ENCODE measurements at places on chromosomes 5 and 9.

DNA sequence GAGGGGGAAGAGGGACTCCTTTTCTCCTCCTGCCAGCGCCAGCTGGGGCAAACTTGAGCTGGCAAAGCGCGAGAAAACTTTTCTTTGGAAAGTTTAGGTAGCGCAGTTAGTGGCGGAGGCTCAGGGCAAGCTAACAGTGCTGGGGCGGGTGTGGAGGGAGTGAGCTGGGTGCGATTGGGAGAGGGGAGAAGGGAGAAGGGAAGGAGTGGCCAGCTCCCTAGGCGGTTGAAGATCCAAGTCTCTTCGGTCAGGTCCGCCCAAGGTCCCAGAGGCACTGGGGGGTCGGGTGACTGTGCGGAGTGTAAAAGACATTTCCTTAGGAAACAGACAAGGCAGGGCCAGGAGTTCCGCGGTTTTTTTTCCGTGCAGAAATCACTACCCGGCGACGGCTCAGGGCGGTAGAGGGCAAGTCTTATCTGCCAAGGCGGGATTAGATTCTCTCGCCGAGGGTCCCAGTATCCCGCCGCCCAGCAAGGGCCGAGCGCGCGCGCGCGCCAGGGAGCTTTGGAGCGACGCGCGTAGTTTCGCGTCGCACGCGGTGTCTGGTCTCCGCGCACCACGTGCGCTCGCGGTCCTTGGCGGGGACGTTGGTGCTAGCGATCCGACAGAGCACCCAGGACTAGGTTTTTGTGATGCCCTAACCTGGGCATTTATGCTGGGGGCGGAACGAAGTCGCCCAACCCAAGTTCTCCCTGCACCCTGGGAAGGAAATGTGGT lies 33.6 kb upstream of the NFIB start:
- peak; percentile 41 for DNase-seq

GRCh38 chr5:73768-74502 lies 18.0 kb upstream of the PLEKHG4B start:
- no peak for DNase-seq

- DNase-seq = no peak
Measured at GRCh38 chr5:177367323-177367848, 9.7 kb downstream of the RGS14 start.

DNA sequence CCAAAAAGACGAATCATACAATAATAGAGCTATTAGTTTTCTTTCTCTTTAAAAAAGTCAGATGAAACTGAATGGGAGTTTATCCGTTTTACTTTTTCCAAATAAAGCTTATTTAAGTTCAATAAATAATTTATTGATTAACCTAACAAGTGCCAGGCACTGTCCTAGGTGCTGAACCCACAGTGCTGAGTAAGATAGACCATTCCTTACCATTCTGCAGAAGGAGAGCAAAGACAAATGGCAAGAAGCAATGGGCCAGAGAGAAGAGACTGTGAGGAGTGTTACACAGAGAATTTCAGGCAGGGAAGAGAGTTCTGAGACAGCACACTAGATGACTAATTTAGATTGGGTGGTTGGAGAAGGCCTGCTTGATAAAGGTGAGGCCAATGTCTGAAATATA lies 127.2 kb downstream of the AUH start:
- DNase-seq = no peak

DNA sequence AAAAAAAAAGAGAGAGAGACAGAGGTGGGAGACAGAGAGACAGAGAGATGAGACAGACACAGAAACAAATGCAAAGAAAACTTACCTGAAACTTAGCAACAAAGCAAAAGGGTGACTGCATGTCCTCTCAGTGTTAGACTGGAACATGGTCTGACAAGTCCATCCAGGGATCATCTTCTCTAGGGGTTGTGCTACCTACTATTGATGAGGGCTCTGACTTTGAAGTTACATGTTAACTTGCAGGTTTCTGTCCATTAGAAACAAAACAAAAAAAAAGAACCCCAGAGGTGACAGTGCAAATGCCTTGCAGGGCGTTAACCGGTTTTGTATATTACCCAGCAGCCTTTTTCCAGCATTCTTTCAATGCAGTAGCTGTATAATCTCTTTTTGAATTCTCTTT lies 13.6 kb upstream of the SPARC start:
- DNase-seq = no peak

DNA sequence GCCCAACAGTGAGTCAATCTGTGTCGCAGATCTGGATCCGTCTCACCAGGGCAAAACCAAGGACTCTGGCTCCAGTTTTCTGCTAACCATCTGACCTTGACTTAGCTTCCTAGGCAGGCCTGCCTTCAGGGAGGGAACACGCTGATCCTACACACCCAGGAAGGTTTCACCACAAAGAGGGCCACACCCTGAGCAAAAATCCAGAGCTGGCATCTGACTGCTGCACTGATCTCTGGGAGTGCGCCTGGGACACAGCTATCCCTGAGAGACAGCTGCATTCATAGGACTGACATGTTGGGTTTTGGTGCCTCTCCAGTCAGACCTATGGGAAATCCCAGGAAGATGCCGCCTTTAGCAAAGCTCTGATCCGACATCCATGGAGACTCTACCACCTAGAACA lies 47.5 kb downstream of the CDK5RAP2 start:
- DNase-seq = no peak

DNA sequence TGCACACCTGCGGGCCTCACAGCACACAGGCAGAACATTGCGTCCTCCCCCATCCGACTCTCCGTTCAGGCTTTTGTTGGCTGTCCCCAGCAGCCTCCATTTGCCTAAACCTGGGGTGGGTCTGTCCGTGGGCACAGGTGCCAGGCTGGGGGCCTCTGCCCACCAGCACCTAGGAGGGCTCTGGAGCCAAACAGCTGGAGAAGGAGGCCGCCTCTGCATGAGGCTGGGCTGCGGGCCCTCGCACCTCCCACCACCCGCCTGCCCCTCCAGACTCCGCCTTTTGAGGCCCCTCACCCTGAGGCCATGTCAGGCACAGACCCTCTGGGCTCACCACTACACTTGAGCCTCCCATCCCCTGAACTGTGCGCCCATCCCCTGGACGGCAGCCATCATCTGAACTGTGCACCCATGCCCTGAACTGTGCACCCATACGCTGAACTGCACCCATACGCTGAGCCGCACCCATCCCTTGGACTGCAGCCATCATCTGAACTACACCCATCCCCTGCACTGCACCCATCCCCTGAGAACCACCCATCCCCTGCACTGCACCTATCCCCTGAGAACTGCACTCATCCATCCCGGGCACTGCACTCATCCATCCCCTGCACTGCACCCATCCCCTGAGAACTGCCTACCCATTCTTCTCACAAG lies 98.0 kb upstream of the OTULINL start:
- DNase-seq = no peak

- DNase-seq = peak; percentile 16
Measured at GRCh38 chr5:128498844-128499455, 39.1 kb downstream of the FBN2 start.

GRCh38 chr5:107242411-107243219 lies 428.1 kb downstream of the EFNA5 start:
- no peak for DNase-seq

DNA sequence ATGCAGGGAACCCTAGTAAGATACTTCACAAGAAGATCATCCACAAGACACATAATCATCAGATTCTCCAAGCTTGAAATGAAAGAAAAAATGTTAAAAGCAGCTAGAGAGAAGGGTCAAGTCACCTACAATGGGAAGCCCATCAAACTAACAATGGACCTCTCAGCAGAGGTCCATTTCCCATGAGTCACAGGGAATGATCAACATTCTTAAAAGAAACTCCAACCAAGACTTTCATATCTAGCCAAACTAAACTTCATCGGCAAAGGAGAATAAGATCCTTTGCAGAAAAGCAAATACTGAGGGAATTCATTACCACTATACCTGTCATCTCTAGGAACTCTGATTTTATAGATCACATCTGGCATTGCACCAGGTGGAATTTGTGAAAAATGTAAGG lies 52.9 kb upstream of the SPATA31E1 start:
- no peak for DNase-seq

GRCh38 chr9:79764374-79764773 lies 192.6 kb downstream of the TLE4 start:
- no peak for DNase-seq

Measured in kidney capillary endothelial cell (primary cell).